ENCODE measurements at places on chromosomes 4 and X.

- peak; percentile 50 for DNase-seq
These were observed 25.4 kb upstream of the TNIP3 start for GRCh38 chr4:121189326-121190215.

GRCh38 chr4:92599044-92599443, 295.3 kb downstream of the GRID2 start:
- no peak for DNase-seq

DNA sequence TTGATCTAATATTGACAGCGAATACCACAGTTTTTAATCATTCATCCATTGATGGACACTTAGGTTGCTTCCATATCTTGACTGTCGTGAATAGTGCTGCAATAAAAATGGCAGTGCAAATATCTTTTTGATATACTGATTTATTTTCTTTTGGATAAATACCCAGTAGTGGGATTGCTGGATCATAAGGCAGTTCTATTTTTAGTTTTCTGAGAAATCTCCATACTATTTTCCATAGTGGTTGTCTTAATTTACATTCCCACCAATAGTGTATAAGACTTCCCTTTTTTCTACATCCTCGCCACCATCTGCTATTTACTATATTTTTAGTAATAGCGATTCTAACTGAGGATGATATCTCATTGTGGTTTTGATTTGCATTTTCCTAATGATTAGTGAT, 100.1 kb downstream of the SMARCA1 start:
- DNase-seq, result no peak

DNA sequence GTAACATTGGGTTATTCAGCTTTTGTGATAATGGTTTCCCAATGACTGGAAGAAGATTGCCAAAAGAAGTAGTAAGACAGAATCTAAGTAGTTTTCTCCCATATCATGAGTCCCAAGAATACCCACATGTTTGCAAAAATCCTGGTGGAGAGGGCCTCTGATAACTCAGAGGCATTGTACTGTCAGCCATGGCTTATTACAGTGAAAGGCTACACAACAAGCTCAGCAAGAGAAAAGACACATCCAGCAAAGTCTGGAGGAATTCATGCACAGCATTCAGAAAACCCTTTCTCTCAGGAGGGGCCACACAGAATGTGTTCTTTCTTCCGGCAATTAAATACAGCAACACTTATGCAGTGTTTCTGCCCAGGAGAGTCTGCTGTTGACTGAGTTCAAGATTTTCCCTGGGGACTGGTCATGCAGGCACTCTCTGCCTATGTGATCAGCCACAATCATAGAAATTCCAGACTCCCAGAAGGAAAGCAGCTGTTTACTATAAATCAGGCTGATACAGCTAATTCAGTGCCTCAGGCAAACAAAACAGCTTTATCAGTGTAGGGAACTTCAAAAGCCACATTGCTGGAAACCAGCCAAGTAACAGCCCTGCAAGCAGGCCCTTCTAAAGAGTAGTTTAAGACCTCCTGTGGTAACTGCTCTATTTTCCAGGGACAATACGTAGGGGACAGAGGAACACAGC, 937.1 kb downstream of the CCSER1 start:
- no peak for DNase-seq

All from activated T-cell treated with anti-CD3 and anti-CD28 coated beads, Interleukin-2, amount 50 U/mL, for 1 hour (primary cell).